CD4-positive, alpha-beta T cell treated with Interleukin-6 at 100 ng/mL for 8 hours (primary cell): ENCODE measurements at places on chromosomes 16 and 17.
A peak's percentile ranks its signal among the peaks of the same experiment; 100 is the strongest.

DNA sequence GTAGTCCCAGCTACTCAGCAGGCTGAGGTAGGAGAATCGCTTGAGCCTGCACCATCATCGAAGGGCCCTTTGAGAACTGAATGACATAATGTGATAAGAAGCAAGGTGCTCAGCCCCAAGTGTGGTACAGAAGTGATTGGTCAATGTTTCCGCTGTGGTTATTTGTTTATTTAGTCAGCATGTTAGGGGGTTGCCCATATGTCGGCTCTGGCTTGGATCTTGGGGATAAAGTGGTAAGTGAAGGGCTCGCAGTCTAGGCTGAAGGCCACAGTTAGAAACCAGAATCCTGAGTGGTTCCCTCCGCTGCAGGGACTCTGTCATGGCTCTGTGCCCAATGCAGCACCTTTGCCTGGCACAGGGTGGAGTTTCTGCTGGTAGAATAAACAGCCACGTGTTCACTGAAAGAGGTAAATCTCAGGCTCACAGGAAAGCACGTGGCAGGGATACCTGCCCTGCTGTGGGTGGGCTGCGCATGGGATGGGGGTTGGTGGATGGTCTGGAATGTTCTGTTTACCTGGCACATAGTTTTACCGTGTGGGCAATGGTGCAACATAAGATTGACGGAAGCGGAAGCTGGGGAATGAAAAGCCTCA lies 35.4 kb downstream of the SYT17 start:
- no peak for DNase-seq

GRCh38 chr17:18163547-18163946 lies 20.1 kb upstream of the ALKBH5 start:
- no peak for DNase-seq

GRCh38 chr16:2775131-2775716 lies 1.9 kb downstream of the ELOB start:
- DNase-seq, result no peak

DNA sequence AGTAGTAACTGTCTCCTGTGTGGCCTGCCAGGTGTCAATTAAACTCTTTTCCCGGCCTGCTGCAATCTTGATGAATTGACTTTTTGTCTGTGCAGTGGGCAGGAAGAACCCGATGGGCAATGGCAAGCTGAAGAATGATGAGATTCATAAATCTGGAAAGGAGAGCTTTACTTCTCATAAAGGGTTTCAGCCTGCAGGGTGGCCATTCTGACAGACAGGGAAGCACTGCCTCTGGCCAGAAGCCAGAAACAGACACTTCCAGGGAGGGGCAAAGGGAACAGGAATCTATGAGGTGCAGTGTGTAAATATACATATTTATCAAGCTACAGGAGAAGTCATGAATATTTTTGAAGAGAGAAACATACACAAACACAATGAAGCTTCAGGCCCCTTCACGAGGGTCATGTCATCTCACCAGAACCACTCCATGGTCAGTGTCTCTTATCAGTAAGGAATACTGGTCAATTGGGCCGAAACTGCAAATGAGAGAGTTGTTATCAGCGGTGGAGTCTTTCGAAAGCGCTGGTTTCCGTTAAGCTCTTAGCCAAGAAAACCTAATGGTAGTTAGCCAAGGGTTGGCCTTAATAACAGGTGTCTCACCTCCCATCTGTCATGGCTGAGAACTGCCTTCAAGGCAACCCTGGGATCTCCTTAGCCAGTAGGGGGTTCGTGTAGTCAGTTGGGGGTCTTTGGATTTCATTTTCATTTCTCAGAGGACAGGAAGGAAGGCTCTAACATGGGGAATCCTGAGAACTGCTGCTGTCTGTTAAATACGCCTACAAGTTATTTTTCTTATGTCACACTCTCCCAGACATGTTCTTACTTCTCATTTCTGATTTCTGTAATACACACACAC lies 1.2 kb upstream of the NARF start:
- no peak for DNase-seq

DNA sequence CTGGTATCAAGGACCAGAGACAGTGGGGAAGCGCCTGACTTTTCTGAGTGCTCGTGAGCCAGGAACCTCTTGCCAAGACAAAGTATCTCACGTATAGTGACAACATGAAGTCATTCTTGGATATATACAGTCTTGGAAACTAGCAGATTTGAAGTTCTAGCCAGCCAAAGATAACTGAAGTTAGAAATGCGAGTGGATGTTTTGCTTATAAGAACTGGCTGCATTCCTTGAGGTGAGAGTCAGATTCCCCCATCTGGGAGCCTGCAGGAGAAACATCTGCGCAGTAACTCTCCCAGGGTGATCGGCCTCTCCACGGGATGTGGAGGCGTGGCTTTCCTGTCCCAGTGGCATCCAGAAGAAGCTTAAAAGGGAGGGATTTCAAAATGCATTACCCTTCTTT lies 89.8 kb downstream of the SHISA6 start:
- DNase-seq, result no peak

DNA sequence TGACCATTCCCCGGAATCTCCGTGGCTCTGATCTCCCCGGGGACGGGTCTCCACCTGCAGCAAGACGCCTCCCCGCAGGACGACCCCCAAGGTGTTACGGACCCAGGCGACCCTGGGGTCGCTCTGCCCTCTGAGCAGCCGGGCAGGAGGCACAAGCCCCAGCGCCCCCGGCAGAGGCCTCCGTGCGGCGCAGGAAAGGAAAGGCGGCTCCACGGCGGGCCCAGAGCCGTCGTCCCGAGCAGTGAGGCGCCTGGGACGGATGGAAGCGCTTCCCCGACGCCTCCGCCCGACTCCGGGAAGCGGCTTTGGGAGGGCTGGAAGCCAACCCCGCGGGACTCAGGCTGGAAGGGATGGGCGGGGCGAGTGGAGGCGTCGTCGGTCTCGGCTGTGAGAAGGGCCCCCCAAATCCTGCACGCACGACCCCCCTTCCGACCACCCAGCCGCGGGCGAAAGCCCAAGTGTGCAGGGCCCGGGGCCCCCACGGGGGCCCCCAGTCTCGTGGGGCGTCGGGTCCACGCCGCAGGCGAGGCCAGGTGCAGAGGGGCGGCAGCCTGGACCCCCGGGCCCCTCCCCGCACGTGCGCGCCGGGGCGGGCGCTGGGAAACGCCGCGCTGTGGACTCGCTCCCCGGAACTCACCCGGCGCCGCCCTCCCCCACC lies 32.7 kb upstream of the RPH3AL start:
- no peak for DNase-seq

- no peak for DNase-seq
Observed at GRCh38 chr16:75175074-75175473, 26.8 kb downstream of the ZFP1 start.

DNA sequence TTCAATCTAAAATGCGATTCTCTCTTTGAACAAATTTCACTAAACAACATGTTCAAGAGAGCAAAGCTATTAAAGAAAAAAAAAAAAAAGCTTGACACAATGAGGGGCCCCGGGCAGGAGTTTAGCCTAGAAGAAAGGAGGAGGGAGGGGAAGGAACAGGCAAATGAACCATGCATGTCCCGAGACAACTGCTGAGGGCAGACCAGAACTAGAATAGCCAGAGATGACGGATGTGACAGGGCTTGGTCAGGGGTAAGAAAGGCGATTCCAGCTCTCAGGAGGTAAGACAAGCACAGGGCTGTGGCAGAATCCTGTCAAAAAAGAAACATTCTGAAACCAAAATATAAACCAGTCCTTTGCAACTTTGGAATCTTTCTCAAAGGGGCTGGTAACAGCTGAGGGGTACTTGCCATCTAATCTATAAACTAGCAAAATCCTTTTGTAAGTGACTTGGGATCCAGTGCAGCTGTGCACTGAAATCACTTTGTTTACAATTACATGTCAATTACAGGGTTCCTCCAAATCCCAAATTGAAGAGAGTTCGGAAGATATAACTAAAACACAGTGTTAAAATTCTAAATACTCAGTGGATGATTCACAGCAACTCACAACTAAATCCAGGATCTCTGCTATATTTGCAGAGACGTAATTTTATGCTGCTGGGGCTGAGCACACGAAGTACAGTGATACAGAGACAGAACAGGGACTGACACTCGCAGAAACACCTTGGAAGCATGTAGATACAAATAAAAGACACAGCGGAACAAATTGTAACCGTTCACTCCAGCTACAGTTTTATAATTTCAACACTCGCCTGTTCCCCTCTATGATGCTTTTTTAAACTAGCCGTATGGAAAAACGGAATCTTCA lies 567.4 kb upstream of the ZFHX3 start:
- DNase-seq, result no peak

DNA sequence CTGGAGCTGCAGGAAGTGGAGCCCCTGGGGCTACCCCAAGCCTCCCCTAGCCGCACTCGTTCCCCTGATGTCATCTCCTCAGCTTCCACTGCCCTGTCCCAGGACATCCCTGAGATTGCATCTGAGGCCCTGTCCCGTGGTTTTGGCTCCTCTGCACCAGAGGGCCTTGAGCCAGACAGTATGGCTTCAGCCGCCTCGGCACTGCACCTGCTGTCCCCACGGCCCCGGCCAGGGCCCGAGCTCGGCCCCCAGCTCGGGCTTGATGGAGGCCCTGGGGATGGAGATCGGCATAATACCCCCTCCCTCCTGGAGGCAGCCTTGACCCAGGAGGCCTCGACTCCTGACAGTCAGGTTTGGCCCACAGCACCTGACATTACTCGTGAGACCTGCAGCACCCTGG lies 4.1 kb upstream of the NRN1L start:
- no peak for DNase-seq

GRCh38 chr17:79667746-79668145 lies 56.9 kb upstream of the RBFOX3 start:
- no peak for DNase-seq

- DNase-seq, result no peak
Observed at GRCh38 chr17:77618173-77618572, 340.3 kb upstream of the TNRC6C start.

DNA sequence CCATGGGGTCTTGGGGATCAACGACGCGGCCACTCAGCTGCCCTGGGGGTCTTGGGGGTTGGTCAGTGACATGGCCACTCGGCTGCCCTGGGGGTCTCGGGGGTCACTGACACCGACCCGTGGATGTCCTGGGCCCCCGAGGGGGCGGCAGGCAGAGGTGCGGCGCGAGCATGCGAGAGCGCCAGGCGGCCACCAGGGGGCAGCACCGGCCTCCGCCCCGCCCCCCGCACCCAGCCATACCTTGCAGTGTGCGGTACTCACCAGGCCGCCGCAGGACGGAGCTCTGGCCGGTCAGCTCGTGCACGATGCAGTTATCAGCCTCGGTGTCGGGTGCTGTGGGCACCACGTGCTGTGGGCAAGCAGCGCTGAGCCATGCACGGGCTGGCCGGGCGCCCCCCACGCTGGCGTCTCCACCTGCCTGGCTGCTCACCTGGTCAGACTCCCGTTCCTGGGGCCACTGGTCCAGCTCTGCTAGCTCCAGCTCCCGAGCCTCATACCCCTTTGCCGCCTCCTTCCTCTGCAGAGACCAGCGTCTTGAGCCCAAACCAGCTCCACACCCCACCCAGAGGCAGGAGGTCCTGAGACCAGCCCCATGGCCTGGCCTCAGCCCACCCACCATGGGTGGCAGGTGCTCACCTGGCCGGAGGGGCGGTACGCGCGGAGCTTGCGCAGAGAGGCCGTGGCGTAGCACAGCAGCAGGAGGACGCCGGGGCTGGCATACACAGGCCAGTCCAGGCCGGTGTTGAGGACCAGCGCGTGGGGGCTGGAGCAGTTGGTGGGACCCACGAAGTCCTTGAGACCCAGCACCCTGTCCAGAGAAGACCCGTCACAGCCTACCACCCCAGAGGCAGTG lies 31.2 kb downstream of the CTU2 start:
- DNase-seq, result peak; percentile 73

GRCh38 chr16:79475841-79476240 lies 124.7 kb downstream of the MAF start:
- no peak for DNase-seq

DNA sequence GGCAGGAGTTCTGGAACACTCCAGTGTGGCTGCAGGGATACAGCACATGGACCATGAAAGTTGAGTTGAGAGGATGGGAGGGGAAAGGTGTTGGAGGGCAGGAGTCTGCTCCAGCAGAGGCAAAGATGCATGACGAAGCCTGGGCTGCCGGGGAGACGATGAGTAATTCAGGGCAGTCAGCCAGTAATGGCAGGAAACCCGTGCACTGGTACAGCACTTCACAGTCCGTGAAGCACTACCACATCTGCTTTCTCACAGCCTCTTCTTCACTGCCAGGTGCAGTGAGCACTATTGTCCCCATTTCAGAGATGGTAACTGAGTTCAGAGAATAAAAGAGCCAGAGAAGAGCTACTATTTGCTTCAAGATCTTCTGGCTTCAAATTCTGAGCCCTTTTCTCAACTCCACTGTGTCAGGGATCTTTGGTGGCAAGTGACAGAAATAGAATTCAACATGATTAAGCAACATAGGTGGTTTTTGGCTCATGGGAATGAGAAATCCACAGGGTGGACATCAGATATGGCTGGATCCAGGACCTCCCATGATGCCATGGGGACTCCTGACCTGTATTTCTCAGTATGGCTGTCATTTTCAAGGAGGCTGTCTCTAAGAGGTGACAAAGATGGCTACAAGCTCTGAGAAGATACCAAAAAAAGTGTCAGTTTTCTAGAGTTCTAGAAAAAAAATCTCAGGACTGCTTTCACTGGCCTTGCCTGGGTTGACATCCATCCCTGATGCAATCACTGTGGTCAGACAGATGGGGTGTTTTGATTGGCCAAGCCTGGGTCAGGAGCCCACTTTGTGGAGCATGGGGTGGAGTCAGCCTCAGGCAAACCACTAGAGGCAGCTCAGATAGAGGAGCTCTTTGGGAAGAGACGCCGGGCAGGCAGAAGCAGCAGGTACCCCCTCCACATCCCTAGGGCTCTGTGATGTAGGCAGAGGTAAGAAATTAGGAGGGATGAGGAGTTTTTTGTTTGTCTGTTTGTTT lies 24.7 kb downstream of the IL21R start:
- DNase-seq, result peak; percentile 80

DNA sequence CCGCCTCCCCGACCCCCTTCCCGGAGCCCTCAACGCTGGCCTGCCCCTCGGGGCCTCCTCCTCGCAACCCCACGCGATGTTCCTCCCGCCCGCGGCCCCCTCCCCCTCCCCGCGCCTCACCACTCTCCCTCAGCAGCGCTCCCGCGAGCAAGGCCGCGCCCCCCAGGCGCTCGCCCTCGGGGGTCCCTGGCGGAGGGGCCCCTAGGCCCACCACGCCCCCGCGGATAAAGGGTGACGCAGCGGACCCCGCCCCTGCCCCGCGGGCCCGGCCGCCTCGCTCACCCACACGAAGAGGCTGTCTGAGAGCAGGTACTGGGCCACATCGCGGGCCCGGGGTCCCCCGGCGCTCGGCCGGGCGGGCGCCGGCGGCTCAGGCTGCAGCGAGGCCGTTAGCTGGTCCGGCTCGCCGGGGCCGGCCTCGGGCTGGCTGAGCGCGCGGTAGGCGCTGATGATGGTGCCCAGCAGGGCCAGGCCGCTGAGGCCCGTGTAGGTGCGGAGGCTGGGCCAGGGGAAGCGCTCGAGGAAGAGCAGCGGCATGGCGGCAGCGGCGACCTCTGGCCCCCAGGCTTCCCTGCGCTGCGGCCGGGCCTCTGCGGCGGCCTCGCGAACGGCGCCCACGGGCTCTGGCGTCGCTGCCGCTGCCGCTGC lies 430 bp downstream of the AMFR start:
- DNase-seq, result no peak

DNA sequence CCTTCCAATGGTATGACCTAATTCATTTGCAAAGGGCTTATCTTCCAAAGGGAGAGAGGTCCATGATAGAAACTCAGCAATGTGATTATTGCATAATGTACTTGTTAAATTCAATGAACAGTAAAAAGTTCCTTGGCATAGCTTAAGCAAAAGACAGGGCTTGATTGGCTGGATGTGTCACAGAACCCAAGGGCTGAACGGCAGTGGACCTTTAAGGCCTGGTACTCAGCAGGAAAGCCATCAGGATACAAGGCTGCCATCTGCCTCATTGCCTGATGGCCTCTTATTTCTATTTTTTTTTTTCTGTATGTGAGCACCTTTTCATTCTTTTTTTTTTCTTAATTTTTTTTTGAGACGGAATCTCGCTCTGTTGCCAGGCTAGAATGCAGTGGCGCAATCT lies 208.9 kb upstream of the WSCD1 start:
- DNase-seq, result no peak
